ENCODE measurements at places on chromosomes 5 and 9.
A peak's percentile ranks its signal among the peaks of the same experiment; 100 is the strongest.

DNA sequence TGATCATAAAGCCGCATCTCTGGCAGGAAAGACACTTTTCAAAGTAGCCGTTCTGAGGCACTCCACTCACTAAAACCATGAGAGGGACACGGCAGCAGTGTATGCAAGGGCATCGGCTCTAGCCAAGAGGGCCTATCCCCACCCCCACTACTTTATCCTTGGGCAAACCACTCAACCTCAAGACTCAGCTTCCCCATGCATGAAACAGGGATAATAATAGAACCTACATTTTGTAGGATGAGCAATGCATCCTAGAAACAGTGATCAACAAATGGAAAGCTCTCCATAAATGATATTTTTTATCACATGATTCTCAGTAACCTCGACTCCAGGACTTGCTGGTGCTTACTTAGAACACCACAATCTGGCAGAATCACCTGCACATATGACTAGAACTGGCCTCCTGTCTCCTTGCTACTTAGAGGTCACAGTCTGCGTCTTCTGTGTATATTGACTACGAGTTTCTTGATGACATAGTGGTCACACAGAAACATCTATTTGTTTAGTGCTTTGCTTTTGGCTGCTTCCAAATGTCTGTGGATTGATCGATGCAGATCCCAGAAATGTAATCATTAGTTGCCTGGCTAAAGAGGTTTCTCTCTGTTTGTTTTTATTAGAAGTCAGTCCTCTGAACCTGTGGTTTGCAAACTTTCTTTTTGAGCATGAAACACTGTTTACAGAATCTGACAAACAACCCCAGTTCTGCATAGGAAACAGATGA is 102.1 kb downstream of the LHFPL2 start:
- no peak for DNase-seq

- no peak for DNase-seq
Measured at GRCh38 chr5:64665243-64665642, 25.1 kb upstream of the SHISAL2B start.

DNA sequence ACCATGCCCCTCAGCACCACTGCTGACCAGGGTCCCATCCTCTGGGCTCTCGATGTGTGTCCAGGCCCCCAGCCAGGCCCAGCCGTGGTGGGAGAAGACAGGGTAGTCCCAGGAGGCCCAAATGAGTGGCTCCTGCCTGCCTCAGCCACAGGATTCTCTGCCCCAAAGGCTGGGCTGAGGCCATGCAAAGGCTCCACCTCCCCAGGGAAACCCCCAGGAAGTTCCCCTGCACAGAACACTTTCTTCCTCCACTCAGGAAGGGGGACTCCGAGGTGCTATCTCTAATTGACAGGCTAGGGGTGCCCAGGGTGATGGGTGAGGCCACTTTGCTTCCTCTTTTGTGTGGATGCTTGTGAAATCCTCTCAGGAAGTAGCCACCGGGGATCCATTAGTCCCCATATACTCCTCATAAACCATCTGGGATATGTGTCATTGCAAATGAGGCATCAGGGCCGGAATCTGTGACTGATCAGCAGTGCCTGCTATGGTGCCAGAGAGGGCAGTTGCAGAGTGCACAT is 23.1 kb upstream of the TDRD7 start:
- peak; percentile 71 for DNase-seq

DNA sequence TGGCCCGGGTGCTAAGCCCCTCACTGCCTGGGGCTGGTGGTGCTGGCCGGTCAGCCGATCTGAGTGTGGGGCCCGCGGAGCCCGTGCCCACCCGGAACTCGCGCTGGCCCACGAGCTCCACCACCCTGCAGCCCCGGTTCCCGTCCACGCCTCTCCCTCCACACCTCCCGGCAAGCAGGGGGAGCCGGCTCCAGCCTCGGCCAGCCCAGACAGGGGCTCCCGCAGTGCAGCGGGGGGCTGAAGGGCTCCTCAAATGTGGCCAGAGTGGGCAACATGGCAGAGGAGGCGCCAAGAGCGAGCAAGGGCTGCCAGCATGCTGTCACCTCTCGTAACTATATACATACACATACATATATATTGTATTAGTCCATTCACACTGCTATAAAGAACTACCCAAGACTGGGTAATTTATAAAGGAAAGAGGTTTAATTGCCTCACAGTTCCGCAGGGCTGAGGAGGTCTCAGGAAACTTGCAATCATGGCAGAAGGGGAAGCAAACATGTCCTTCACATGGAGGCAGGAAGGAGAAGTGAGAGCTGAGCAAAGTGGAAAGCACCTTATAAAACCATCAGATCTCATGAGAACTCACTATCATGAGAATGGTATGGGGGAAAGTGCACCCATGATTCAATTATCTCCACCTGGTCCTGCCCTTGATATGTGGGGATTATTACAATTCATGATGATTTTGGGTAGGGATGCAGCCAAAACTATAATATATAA is 56.8 kb downstream of the LIX1 start:
- no peak for DNase-seq

DNA sequence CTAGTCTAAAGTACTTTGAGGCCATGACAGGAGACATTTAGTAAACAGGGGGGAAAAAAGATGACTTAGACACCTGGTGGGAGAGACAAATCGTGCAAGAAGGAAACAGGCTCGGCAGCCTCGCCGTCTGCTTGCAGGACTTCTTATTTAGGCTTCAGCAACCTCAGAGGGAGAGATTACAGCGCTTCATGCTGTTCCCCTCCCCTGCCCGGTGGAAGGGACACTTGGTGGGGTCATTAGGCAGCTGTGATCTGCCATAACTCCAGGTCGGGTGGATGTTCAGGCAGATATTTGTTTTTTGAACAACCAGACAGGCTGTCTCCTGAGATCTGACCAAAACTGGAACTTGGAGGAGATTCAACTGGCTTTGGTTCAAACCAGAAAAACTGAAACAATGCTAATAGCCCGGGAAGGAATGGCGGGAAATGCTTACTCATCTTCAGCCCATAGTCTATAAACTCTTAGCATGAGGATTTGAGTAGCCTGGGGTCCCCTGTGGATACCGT is 38.1 kb upstream of the CD180 start:
- DNase-seq = peak; percentile 17

DNA sequence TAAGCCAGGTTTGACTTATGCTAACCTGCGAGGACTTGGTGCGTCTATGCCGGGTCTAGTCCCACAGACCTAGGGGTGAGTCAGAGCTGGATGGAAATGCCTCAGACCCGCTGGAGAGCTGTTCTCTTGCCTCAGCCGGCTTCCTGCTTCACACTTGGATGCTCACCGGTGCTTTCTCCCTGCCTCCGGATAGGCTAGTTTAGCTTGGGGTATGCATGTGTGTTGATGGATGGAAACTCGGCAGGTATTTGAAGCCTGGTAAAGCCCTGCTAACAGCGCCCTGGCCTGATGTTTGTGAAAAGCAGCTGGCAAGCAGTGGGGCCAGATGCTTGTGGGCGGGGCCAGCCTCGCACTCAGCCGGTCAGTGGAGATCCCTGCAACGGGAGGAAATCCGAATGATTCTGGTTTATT is 29.3 kb downstream of the PRRC2B start:
- no peak for DNase-seq

- no peak for DNase-seq
Measured at GRCh38 chr5:180313677-180314505, 22.0 kb upstream of the MAPK9 start.

GRCh38 chr5:65577141-65577540 is 14.0 kb downstream of the PPWD1 start:
- DNase-seq = no peak

DNA sequence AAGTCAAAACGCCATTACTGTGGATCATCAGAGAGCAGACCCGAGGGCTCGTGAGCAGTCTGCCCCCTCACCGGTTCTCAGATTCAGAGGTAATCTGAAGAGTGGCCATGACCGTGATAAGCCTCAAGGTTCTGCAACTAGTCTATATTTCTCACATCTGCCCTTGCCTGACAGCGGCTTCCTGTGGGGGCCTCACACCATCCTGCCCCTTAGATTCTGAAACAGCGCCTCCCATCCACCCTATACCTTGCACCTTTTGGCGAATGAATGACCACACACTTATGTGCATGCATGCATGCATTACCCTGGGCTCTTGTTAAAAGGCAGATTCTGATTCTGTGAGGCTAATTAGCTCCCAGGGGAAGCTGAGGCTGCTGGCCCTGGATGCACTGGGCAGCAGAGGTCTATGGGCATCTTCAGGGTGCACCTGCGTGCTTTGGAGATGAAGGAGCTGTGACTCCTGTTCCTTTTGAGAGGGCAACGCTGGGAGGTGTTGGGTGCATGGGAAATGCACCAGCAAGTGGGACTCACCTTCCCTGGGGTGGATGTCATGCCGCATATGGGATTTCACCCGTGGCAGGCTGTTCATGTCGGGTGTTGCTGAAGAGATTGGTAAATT is 7.8 kb upstream of the GADD45G start:
- DNase-seq = no peak

GRCh38 chr9:94681508-94681907 is 42.2 kb upstream of the FBP1 start:
- DNase-seq = peak; percentile 31

DNA sequence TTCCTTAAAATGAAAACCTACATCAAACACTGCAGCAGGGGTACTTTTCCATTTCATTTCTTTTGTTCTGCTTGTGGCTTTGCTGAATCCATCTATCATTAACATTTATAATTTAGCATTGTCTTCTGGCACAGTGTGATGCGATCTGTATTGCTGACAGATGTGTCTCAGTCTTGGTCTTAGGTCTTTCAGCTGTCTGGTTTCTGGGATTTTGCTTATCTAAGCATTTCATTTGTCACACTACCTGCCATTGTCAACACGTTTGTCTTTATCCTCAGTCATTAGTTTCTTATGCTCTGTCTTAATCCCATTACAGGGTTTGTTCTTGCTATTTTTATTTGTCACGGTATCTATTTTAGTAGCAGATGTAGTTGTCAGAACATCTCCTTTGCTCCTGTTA is 303.1 kb downstream of the IZUMO3 start:
- no peak for DNase-seq

DNA sequence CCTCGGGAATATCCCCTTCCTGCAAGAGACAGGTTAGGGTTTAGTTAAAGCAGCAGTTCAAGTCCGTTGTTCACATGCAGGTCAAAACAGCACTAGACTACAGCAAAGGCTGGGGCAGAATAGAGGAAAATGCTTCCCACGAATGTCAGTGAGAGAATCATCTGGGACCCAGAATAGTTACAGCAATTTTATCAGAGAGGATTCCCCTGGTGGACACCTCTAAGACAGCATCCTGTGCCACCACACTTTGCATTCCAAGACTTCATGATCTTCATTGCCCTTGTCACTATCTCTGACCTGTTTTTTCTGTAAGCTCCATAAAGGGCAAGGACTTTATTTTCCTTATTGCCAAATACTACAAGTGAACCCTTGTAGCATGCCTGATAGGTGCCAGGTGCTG is 12.9 kb downstream of the GRXCR2 start:
- DNase-seq = no peak

DNA sequence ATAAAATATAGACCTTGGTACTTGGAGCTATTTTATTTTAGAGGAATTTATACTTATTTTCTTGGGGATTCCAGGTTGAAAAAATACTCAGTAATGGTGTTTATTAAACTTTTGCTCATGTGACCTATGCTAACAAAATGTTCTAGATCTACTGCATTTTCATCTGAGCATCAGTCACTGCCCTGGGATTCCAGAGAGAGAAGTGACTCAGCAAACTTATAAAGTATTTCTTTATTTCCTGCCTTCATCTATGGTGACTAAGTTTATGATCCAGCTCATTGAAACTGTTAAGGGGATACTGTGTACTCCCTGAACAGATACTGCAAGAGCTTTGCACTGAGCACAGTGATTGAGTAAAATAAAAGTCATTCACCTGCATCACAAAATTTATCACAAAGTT is 298.5 kb upstream of the CDH18 start:
- DNase-seq = no peak

- DNase-seq = peak; percentile 14
Measured at GRCh38 chr9:26863074-26863473, 29.5 kb downstream of the CAAP1 start.

DNA sequence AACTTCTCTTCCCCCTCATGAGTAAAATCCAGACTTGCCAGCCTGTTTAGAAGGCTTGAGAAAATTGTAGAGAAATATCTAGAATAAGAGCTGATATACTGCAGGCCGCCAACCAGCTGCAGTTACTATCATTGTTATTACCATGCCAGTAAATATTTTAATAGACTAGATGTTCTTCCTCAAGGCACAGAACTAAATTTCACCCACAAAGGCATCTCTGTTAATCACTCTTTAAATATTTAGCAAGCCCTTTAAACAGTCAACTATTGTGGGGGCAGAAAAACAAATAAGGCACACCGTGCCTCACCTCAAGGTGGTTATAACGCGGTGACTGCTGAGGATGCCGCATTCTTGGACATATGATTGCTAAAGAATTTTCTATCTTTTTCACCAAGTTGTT is 147.0 kb downstream of the SPOCK1 start:
- no peak for DNase-seq

DNA sequence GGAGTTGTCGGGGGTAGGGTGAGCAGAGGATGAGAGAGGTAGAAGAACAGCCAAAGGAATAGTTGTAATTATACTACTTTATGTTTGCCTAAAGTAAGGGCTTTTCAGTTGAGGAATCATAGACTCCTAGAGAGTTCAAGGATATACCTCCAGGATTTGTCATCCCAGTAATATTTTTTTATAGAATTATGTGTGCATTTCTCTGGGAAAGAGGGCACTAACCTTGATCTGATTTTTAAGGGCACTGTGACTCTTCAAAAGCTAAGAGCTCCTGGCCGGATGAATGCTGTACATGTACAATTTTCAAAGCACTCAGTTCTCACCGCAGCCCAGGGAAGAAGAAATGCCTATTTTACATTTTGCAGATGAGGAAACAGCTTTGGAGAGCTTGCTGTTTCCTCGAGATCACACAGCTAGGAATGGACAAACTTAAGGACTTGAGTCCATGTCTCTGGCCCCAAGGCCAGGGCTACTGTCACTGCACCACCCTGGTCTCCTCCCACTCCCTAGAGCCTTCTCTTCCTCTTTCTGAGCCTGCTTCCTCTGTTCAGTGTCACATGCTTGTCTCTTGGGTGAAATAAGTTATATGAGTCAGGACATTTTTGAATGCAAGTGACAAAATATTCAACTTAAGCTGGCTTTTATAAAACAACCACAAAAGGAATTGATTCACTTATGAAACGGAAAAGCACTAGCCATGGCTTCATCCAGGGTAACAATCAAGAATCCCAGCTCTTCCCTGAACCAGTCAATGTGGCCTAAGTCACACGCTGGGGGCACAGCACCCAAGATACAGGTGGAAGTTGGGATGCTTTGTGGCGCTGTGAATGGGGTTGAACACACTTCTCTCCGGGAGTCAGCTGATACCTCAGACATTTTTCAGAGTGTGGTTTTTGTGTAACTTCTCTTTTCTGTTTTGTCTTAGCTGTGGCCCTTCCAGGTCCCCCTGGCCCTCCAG is 45.7 kb upstream of the TGFBR1 start:
- DNase-seq = peak; percentile 95

- no peak for DNase-seq
Measured at GRCh38 chr5:36786448-36787012, 90.0 kb upstream of the NIPBL start.

- DNase-seq = peak; percentile 53
Measured at GRCh38 chr9:77819657-77820056, 171.5 kb upstream of the GNA14 start.
